ENCODE measurements at places on chromosomes 6 and 20. TPM values are rescaled to one million over a fixed set of nuclear protein-coding genes. Genes with fewer than 3 reads are reported as not detected.
A peak's percentile ranks its signal among the peaks of the same experiment; 100 is the strongest.

DNA sequence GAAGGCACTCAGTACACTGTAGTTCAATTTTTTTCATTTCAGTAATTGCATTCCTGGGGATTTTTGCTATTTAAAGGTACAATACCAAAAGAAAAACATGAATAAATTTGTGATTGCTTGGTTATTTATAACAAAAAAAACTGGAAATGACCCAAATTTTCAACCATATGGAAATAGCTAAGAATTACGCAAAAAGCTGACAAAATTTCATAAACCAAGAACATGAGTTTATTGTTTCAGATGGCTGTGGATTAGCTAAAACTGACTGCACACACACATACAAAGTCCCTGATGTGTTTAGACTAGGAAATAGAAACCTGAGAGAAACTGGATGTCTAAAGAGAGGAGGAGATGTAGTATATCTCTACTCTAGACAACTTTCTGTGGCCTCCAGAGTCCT is 718.4 kb upstream of the CHD6 start:
- no peak for DNase-seq

- DNase-seq, result no peak
Measured at GRCh38 chr6:149196091-149196490, 121.4 kb upstream of the TAB2 start.

DNA sequence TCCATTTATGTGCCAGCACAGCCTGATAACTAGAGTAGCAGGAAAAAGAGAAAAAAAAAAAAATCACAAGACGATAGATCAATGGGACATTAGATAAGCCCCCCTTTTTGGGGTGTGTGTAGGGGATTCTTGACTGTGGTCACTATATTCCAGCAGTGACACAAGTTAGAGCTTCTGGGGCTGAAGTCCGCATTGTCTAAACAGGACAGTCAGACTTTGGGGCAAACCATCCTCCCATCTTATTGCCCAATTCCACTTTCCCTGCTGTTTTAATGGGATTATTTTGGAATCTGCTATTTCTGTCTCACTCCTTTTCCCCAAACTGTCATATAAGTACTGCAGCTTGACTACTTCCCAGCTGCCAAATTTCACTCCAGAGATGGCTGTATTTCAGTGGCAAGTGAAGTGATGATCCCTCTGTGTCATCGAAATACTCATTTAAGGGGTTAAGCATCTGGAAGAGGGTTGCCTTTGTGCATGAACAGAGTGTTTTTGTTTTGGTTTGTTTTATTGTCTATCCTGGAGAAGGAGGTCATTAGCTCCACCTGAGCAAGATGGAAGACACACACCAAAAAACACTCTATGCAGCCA is 182.5 kb downstream of the ATXN1 start:
- DNase-seq, result no peak

DNA sequence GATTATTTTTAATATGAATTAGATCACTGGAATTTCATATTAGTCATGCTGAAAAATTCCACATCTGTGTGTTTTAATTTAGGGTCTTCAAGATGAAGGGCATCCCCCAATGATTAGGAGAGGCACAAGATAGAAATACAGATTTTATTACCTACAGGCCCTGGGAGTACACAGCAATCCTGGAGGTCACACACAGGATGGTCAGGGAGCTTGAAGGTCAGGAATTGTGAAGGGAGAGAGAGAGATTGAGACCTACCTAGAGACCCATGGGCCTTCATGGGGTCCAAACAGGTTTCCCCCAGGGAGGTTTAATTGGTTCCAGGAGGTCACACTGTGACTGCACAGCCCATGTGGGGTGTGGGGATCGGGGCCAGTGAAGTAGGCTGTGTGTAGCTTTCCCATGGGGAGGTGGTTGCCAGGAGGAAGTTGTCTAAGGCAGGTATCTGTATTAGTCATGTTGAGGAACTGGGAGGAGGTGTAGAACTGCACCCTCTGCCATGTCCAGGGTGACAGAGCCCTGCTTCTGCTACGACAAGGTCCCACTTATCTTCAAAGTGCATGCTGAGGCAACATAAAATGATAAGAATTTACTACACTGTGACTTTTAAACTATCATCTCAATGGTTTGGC is 18.3 kb downstream of the SNX9 start:
- DNase-seq, result no peak

DNA sequence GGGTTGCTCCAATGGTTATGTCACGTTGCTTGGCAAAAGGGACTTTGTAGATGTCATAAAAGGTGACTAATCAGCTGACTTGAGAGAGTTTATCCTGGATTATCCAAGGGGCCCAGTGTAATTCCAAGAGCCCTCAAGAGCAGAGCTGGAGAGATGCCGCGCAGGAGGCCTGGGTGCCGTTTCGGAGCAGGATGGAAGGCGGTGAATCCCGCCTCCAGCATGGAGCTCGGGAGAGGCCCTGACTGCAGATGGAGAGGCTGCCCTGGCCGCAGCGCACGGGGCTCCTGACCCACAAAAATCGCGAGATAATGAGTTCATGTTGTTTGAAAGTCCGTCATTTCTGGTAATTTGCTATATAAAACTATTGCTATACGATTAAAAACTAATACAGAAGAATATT is 219.8 kb downstream of the ZDHHC14 start:
- DNase-seq, result no peak

DNA sequence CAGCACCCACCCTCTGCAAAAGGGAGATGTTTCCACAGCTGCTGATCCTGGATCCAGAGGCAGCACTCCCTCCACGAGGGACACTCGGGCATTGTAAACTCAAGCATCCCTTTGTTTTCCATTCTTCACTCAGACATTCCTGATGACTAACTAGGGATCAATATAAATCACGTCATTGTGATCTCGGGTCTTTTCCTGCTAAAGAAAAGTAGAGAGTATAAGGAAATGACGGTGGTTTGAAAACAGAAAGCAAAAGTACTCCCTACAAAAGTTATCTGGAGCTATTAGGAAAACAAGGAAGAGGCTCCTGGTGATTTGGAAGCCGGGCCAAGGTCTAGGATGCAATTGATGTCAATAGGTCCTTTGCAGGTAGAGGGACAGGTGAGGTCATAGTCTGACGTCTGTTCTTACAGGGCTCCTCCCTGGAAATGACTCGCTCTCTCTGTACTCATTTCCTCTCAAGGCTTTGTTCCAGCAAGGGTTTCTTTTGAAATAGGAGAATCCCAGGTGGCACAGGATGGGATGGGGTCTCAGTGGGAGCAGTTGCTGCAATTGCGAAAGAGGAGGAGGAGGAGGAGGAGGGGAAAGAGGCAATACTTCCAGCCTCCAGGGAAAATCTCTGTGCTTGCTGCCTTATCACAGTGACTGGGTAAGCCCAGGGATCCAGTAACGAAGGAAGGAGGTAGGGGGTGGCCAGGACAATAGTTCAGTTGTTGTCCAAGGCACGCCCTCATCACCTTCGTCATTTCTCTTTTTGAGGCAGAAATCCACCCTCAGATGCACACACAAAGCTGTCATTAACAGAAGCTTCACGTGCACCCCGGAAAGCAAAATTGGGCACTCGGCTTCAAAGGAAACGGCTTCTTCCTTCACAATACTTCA is 222.8 kb downstream of the LY86 start:
- DNase-seq, result peak; percentile 72

The KIF6 gene
- 0.32 TPM for total RNA-seq

GRCh38 chr6:105746130-105746505 is 340.0 kb upstream of the PRDM1 start:
- no peak for DNase-seq

- DNase-seq, result no peak
Measured at GRCh38 chr6:25316626-25317025, 37.5 kb downstream of the CARMIL1 start.

DNA sequence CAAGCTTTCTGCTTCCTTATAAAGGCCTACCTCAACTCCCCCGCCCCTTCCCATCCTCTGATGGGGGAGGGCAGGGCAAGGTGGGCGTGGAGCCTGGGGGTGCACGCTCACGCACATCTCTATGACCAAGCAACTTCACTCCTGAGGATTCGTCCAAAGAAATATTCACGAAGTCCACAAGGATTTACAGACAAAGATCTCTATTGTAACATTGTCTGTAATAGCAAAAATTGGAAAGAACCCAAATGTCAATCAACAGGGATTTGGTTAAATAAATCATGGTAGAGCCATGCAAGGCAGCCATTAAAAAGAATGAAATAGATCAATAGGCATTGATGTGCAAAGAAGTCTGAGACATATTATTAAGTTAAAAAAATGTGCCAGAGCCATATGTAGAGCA is 130.4 kb upstream of the AFDN start:
- no peak for DNase-seq

The HDGFL1 gene
- total RNA-seq, result not detected

GRCh38 chr20:4174909-4175308 is 159.6 kb upstream of the RNF24 start:
- DNase-seq, result no peak

DNA sequence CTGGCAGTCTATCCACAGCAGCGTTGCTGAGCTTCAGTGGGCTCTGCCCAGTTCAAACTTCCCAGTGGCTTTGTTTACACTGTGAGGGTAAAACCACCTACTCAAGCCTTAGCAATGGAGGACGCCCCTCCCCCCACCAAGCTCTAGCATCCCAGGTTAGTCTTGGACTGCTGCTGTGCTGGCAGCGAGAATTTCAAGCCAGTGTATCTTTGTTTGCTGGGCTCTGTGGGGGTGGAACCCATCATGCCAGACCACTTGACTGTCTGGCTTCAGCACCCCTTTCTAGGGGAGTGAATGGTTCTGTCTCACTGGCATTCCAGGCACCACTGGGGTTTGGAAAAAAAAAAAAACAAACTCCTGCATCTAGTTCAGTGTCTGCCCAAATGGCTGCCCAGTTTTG is 249.7 kb upstream of the SYNCRIP start:
- DNase-seq, result no peak

DNA sequence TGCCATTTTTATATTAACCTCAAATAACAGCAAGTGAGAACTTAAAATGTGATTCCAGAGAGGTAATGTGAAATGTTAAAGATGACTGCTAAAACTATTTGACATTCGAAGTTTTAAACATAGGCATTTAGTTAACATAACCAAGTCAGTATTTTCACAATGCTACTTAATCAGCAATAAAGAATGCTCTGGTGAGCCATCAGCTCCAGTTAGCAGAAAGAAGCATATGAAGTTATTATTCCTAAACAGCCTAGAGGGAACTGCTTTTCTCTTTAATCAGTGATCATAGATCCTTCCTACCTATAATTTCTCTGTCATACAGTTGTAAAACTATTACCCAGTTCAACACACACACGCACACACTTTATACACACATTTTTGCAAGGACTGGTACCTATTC is 60.1 kb downstream of the MMS22L start:
- no peak for DNase-seq

The PPP1R3G gene
- total RNA-seq, result 1.3 TPM

The HLA-G gene
- total RNA-seq, result not detected

- no peak for DNase-seq
Measured at GRCh38 chr6:83467620-83468036, 36.8 kb upstream of the ME1 start.

The PAX1 gene
- total RNA-seq, result not detected

- no peak for DNase-seq
Measured at GRCh38 chr20:63958964-63959698, 2.9 kb upstream of the UCKL1 start.

- peak; percentile 51 for DNase-seq
Measured at GRCh38 chr6:408599-409102, 17.1 kb downstream of the IRF4 start.

DNA sequence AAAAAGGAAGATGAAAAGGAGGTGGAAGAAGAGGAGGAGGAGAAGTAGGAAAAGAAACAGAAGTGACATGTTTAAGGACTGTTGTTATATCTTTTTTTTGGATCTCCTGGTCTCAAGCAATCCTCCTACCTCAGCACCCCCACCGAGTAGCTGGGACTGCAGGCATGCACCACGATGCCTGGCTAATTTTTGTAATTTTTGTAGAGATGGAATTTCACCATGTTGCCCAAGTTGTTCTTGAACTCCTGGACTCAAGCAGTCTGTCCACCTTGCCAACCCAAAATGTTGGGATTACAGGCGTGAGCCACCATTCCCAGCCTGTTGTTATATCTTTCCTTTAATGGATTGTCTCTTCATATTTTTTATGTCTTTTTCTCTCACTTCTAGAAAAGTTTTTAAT is 19.5 kb upstream of the BCLAF1 start:
- DNase-seq, result no peak

The PRRT1 gene
- total RNA-seq, result under 0.01 TPM

DNA sequence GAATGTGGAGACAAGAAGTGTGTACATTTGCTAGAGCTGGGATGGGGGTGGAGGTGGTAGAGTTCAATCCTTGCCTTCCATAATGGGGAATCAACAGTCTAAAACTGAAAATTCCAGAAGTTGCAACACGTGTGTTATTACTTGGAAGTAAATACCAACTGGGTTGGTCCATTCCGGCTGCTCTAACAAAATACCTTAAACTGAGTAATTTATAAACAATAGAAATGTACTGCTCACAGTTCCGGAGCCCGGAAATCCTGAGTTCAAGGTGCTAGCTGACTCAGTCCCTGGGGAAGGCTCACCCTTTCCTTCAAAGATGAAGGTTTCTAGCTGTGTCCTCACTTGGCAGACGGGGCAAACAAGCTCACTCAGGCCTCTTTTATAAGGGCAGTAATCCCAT is 59.0 kb downstream of the RIN2 start:
- peak; percentile 92 for DNase-seq

The FOXF2 gene
- total RNA-seq, result not detected

The CDH4 gene
- total RNA-seq, result 1.3 TPM

DNA sequence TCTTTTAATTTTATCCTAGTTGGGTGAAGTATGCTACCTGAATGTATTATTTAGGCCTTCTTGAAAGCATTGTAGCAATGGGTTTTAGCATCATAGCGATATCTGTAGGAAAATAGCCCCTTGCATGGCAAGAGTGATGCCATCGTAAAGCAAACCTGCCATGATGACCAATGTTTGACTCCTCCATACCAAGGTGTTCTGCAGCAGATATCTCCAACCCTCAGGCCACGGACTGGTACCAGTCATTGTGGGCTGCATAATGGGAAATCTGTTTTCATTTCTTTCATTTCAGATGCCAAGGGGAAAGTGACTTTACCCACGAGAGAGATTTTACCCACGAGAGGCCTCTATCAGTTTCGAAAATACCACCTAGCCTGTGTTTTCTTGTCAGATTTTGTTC is 6.2 kb downstream of the TXLNB start:
- DNase-seq, result no peak

DNA sequence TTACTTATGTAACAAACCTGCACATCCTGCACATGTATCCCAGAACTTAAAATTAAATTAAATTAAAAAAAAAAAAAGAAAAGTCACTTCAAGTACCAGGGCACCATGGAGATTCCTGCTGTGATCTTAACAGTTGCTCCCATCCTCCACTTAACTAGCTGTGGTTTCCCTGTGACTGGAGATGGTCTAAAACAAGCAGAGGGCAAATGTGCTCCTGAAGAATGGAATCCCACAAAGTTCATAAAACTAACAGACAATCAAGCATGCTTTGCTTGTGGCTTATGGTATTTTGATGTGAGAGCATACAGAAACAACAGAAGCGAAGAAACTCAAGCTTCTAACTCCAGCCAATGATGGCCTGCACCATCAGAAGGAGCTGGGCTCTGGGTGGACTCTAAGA is 153.6 kb upstream of the KCNK16 start:
- DNase-seq, result no peak

DNA sequence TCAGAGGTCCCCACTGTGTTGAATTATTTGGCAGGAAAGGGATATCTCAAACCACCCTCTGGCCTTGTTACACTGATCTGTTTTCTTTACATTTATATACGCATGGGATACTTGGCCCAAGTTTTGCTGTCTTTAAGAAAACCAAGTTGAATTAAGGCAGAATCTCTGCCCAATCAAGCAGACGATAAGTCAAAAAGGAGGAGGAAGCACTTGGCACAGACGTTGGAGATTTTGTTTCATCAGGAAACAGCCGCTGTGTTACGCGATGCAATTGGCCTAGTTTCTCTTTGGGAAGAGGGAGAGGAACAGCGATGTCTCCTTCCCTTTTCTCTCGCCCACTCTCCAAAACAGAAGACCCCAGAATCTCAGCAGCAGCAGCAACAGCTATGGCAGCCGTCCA is 20.2 kb upstream of the NAA20 start:
- DNase-seq, result no peak

The ENPP5 gene
- total RNA-seq, result 0.43 TPM
